ENCODE measurements at places on chromosomes 1 and 21.

GRCh38 chr1:156936721-156937220 is 16.3 kb downstream of the LRRC71 start:
- DNase-seq = no peak

DNA sequence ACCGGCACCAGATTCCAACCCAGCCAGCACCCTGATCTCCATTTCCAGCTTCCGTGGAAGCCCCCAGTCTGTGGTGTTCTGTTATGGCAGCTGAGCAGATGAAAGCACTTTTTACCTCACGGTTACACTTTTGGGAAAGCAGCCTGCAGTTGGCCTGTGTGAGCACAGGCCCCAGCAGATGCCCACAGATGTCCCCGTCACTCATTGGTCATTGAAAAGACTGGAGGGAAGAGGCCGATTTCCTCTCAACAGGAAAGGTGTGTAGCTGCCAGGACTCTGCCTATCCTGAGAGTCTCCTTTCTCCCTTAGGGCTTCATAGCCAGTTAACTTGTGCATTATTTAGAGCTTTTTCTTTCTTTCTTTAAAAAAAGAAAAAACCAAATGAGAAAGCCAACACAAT is 123.0 kb downstream of the PCBP3 start:
- no peak for DNase-seq

GRCh38 chr1:20999525-21000244 is 177.0 kb downstream of the EIF4G3 start:
- no peak for DNase-seq

DNA sequence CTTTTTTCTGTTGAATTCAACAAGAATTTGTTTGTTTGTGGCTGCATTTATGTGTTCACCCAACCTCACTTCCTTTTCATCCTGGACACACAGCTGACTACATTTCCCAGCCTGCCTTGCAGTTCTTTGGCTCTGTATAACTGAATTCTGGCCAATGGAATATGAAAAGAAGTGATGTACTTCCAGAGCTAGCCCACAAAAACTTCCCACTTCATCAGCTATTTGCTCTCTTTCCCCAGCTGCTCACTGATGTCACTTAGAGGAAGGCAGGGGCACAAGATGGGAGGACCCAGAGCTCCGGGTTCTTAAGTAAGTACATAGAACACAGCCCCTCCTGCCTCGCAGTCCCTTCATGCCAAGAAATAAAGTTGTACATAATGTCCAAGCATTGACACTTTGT is 235.0 kb upstream of the FGGY start:
- DNase-seq = no peak

GRCh38 chr1:99122039-99122438 is 117.4 kb upstream of the PLPPR5 start:
- no peak for DNase-seq

- DNase-seq = no peak
Observed at GRCh38 chr1:205321959-205322283, 376 bp upstream of the NUAK2 start.

GRCh38 chr1:70483342-70483741 is 72.3 kb downstream of the CTH start:
- no peak for DNase-seq

DNA sequence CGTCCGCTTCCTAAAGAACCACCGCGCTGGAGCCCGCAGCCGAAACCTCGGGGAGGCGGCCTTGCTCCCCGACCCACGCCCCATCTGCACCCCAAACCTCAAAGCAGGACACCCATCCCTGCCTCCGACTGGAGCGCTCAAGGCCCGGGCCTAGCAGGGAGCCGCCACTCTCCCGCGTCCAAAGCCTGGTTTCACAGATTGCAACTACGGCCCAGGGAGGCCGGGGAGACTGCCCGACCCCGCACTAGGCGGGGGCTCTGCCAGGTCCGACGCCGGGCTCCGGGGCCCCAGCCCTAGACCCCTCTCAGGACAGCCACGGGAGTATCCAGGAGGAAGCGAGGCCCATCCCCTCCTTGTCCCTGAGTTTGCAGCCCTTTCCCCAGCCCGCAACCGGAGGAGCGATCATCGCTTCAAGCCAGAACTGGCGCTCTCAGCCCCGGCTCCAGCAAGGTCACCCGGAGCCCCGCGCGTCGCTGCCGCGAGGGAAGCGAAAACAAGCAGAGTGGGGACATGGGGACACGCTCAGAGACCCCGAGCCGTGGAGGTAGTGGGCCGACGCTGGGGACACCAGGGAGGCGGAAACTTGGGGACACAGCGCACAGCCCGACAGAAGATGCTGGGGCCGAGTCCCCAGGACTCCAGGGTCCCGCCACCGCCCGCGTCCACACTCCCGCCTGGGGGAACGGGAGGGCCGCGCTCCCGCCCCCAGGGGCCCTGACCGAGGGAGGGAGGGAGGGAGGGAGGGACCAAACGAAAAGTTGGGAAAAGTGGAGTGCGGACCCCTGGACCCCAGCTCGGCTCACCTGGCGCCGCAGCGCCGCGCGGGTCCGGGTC is 433 bp downstream of the TMEM200B start:
- DNase-seq = peak; percentile 14

- DNase-seq = no peak
Observed at GRCh38 chr1:165218731-165219130, 137.8 kb downstream of the LMX1A start.

DNA sequence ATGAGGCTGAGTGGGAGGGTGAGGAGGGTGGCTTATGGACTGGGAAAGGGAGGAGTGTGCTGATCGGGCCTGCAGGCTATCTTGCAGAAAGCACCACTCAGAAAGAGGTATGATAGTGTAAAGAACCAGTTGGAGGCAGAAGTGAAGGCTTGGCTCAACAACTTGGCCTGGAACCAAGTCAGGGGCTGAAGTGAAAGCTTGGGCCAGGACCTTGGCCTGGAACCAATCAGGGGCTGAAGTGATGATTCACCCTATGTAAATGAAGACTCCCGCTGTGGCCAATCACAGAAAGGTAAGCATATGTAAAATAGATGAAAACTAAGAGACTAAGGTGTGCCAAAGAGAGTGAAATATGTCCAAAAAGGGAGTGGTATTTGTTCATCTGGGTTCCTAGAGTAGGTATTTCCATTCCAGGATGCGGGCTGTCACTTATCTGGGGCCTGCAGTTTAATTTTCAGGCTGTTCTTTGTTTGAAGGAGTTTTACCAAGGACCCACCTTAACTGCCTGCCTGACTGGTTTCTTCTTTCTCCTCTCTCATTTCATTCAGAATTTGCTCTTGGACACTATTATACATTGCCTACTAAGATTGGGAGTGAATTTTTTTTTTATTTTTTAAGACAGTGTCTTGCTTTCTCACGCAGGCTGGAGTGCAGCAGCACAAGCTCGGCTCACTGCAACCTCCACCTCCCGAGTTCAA is 5.1 kb upstream of the RFX5 start:
- no peak for DNase-seq

DNA sequence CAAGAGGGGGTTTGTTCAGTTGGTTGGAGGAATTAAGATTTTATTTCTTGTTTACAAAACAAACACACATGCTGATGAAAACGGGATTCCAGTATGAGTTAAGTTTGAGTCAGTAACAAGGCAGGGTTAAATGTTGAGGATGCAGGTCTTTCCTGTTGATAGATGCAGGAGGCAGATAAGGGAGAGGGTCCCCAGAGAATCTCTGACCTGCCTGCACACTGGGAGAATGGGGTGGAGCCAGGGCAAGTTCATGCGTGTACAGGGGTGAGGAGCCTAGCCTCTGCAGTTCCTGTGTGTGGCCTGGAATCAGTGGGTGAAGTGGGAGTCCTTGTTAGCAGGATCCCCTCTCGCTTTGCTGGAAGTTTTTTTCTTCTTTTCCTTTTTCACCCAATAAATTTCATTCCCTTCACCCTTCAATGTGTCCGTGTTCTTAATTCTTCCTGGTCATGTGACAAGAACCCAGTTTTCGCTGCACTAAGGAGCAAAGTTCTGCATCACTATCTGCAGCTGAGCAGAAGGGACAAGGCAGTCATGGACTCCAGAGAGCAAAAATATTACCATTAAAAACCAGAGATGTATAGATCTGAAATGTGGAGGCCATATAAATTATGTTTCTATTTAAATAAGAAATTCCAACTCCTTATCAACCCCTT is 69.9 kb upstream of the MARK1 start:
- DNase-seq = no peak

- no peak for DNase-seq
Observed at GRCh38 chr1:35845766-35846165, 37.2 kb upstream of the AGO1 start.

DNA sequence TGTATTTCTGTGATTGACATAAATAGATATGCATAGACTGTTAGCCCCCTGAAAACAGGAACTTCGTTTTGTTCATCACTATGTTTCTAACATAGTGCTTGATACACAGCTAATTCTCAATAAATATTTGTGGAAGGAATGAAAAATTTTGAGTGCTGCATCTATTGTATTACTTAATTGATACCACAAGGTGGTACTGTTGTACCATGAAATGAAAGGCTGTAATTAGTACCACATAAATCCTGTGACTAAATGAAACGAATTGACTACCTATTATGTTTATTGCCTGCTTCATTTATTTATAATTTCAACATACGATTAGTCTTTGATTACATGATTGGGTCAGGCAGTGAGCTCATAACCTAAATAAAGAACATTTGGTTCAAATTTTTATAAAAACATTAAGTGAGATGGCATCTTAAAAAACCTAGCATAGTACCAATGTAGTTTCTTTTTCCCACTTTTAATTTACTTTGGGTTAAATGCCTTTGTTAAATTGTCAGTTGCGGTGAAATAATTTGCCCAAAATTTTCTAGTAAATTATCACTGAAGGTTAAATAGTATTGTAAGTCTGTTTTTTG is 15.0 kb upstream of the TGFB2 start:
- peak; percentile 50 for DNase-seq

- no peak for DNase-seq
Observed at GRCh38 chr1:85188530-85188929, 12.3 kb downstream of the SYDE2 start.

- DNase-seq = no peak
Observed at GRCh38 chr1:109750241-109750882, 9.5 kb upstream of the GSTM3 start.

- DNase-seq = no peak
Observed at GRCh38 chr1:108190001-108190634, 10.0 kb downstream of the SLC25A24 start.

DNA sequence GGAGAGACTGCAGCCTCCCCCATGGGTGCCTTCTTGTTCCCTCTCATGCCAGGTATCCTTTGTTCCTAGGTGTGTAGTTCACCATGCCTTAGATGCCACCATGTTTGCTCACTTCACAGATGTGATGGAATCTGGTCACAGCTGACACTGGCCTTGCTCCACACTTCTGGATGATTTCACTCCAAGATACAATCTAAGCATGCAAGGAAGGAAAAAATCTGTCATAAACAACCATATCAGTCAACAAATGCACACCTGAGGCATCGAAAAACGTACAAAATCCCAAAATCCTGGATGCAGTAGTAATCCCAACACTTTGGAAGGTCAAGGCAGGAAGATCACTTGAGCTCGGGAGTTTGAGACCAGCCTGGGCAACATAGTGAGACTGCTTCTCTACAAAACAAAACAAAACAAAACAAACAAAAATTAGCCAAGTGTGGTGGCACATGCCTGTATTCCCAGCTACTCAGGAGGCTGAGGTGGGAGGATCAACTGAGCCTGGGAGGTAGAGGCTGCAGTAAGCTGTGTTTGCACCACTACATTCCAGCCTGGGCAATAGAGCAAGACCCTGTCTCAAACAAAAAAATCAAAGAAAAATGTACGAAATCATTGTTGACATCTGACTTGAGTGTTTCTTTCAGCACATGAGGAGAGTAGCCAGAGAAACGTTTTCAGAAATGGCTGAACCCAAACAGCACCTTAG is 17.1 kb upstream of the PTPRF start:
- no peak for DNase-seq

DNA sequence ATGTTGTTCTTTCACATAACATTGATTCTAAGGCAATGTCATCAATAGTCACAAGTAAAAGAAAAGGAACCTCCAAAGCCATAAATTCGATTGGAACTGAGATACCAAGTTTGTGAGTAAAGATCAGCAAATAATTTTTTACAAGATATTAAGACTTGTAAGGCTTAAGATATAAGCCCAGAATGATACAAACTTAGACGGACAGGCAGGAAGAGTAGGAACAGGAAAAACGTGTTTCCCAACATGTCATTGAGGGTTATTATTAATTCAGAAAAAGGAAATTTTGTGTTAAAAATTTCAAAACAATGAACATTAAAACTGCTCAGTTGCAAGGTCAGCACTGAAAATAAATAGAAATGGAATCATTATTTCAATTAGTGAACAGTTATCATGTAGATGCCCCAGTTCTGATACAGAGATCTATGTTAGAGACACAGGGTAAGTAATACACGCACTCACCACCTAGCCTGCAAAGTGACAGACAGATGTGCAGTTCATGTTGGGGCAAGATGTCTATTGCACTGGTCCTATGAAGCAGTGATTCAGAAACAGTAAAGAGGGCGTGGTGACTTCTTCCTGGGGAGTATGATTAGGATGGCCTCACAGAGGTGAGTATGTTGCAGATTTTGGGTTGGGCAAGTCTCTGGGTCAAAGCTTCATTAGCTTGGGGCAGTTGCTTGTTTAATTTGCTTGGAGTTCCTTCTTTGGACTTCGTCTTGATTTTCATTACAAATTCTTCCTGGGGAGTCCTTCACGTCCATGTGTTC is 284.4 kb downstream of the SETD4 start:
- no peak for DNase-seq

- DNase-seq = no peak
Observed at GRCh38 chr1:86504895-86505563, 36.3 kb downstream of the CLCA1 start.

DNA sequence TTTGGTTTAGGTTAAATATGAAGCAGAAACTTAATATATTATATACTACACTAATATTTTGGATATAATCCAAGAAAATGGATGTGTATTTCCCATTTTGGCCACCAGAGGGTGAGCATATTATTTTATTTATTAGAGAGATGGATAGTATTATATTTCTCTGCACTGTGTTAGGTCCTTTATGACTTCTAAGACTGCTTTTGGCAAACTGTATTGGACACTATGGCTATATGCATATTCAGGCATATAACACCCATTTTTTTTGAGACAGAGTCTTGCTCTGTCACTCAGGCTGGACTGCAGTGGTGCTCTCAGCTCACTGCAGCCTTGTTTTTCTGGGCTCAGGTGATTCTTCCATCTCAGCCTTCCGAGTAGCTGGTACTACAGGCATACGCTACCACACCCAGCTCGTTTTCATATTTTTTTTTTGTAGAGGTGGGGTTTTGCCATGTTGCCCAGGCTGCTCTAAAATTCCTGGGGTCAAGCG is 17.8 kb upstream of the PGM1 start:
- peak; percentile 56 for DNase-seq

DNA sequence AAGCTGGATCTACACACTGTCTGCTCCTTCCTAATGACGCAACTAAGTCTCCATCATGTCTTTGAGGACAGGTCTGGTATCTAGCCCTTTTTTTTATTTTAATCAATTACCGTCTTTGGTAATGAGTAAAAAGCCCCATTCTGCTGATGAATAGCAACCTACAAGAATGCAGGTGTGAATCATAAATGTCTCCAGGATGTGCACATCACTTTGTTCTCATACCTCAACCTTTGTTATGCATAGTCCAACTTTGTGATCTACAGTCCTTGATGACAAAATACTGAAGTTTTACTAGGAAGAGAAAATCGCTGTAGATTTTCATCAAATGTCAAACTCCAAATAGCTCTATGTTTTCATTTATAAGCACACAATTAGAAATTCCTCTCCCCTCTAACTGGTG is 39.3 kb downstream of the PLPPR5 start:
- no peak for DNase-seq

GRCh38 chr1:35708441-35708921 is 10.2 kb downstream of the C1orf216 start:
- no peak for DNase-seq
